A673 (cell line): ENCODE measurements at places on chromosomes 13 and 19. TPM values are rescaled to one million over a fixed set of nuclear protein-coding genes. Genes with fewer than 3 reads are reported as not detected.

KLK10 gene
- not detected in 2 replicates for total RNA-seq

- DNase-seq, result no peak
Measured at GRCh38 chr13:73782450-73783449, 351.5 kb downstream of the KLF12 start.

DNA sequence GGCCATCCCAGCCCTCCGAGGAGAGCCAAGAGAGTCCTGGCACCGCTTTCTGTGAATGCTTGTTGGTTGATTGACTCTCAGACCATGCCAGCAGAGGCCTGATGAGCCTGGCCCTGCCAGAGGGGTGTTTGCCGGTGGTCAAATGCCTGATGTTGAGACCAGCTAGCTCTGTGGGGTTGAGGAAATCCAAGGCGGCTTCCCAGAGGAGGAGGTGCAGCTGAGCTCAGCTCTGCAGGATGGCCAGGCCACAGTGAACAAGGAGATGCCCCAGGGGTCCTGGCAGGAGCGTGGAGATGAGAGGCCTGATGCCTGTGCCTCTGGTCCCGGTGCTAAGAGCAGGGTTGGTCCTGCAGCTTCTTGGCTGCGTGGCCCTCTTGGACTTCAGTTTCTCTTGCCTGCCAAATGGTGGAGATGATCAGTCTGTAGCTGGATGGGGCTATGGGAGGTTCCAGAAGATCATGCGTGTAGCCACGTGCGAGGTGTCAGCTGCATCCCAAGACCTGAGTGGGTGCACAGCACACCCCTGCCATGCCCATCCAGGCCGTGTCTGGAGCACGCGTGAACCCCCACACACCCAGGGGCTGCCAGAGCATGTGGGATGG, 16.8 kb downstream of the NFIC start:
- no peak for DNase-seq

MCEMP1 gene
- total RNA-seq, result 4.0 and 4.1 TPM in 2 replicates

- no peak for DNase-seq
Measured at GRCh38 chr19:31613683-31614219, 264.5 kb upstream of the TSHZ3 start.

GRCh38 chr19:18475004-18475453, 37.1 kb upstream of the ISYNA1 start:
- DNase-seq, result no peak

KLK14 gene
- 1.0 and 1.2 TPM in 2 replicates for total RNA-seq

GRCh38 chr19:10501971-10502523, 1.1 kb downstream of the KEAP1 start:
- DNase-seq, result peak; percentile 40

NRTN gene
- total RNA-seq, result 1.6 and 3.9 TPM in 2 replicates

CLEC17A gene
- not detected in 2 replicates for total RNA-seq

ATP4B gene
- total RNA-seq, result not detected in 2 replicates

- no peak for DNase-seq
Measured at GRCh38 chr13:96771486-96772367, 222.5 kb downstream of the OXGR1 start.

KCNN1 gene
- total RNA-seq, result 63.5 and 81.2 TPM in 2 replicates

GRCh38 chr19:55683449-55684261, 8.6 kb downstream of the EPN1 start:
- no peak for DNase-seq

- peak; percentile 2 for DNase-seq
Measured at GRCh38 chr13:34257966-34258365, 440.0 kb downstream of the RFC3 start.

- no peak for DNase-seq
Measured at GRCh38 chr13:30135351-30135750, 172.0 kb downstream of the KATNAL1 start.

- DNase-seq, result no peak
Measured at GRCh38 chr13:81381560-81381959, 1040.6 kb upstream of the SPRY2 start.

ITPKC gene
- 7.2 and 8.5 TPM in 2 replicates for total RNA-seq

CYP2A6 gene
- not detected in 2 replicates for total RNA-seq

TGFBR3L gene
- total RNA-seq, result 1.4 and 1.6 TPM in 2 replicates

NPAS1 gene
- 2.1 and 2.4 TPM in 2 replicates for total RNA-seq

GRCh38 chr13:23983671-23984070, 86.4 kb upstream of the C1QTNF9B start:
- no peak for DNase-seq
